ENCODE measurements at places on chromosomes 3 and 15.

GRCh38 chr3:34183611-34184340, 385.3 kb downstream of the PDCD6IP start:
- DNase-seq: no peak

DNA sequence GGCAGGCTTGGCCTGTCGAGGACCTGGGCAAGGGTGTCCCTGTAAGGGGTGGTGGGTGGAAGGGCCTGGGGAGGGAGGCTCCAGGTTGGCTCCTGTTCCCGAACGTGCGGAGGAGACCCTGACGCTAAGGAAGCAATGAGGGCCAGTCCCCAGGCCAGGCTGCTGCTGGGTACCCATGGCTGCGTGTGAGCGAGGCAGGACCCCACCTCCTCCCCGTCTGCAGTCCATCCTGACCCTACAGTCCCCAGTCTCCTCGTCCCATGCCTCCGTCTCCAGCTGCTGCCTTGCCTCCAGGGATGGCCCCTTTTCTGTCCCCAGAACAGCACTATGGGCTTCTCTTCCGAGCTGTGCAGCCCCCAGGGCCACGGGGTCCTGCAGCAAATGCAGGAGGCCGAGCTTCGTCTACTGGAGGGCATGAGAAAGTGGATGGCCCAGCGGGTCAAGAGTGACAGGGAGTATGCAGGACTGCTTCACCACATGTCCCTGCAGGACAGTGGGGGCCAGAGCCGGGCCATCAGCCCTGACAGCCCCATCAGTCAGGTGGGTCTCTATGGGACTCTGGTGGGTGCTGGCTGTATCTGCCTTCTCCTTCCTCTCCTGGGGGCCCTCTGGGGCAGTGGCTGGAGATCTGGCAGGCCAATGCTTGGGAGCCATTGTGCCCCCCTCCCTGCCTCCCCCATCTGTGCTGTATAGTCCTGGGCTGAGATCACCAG, 571 bp downstream of the FES start:
- peak; percentile 48 for DNase-seq

GRCh38 chr3:34248352-34248751, 449.9 kb downstream of the PDCD6IP start:
- no peak for DNase-seq

GRCh38 chr15:29704950-29705597, 117.2 kb downstream of the TJP1 start:
- no peak for DNase-seq

DNA sequence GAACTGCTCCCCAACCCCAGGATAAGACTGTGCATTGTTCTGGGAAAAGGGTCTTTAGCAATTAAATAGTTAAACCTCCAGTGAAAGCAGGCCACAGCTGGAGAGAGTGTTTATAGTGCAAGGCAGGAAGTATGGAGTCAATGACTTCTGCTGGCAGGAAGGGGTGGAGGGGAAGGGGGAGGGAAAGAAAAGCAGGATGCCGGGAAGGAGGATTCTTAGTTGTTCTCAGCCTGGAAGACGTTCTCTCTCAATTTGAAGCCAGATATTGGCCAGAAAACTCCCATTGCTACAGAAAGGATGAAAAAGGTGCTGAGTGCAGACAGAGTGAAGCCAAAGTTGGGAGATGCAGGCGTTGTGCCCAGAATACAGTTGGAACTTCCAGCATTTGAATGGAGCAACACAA, 35.7 kb upstream of the ACTL6A start:
- peak; percentile 42 for DNase-seq

GRCh38 chr3:74089814-74090213, 465.1 kb upstream of the PDZRN3 start:
- no peak for DNase-seq

DNA sequence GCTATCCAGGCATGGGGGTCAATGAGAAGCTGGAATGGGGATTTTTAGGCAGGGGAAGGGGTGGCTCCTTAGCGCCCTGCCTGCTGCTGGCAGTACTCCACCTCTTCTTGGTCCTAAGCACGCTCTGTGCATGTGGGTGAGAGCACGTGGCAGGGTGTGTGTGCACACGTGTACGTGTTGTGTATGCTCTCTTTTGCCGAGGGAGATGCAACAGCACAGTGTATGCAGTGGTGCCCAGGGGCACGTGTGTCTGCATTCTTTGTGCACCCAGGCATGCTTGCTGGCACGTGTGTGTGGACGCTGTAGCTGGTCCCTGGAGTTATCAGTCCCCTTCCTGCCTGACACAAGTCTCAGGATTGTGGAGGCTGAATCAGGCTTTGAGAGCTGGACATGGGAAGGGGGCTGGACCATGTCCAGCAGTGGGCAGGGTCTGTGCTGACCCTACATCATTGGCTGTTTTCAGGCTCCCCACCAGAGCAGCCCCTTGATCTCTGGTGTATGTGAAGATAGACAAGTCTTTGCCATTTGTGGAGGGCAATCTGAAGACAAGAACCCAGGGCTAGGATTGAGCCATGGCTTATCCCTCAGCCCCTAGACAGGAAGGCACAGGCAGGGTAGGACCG, 1.9 kb upstream of the CAMKV start:
- DNase-seq: no peak

- DNase-seq: no peak
These were observed 45.2 kb upstream of the SYNPR start for GRCh38 chr3:63232764-63233396.

GRCh38 chr3:45640724-45641361, 46.3 kb downstream of the LIMD1 start:
- no peak for DNase-seq

DNA sequence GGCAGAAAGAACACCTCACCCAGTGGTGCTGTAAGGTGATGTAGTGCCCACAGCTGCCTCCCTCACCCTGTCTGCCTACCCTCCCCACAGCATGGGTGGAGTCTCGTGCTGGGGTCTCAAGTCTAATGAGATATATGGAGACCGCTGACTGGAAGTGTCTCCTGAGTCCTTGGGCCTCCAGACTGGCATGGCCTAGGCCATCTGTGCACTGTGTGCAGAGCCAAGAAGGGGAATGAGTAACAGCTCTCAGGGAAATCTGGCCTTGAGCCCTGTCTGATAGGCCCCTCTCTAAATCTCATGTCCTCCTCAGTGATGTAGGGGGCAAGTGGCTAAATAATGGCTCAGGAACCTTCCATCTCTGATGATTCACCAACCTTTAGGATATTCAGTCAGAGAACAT, 277.4 kb downstream of the PLCL2 start:
- no peak for DNase-seq

GRCh38 chr3:182862159-182862860, 69.0 kb downstream of the ATP11B start:
- DNase-seq: no peak

DNA sequence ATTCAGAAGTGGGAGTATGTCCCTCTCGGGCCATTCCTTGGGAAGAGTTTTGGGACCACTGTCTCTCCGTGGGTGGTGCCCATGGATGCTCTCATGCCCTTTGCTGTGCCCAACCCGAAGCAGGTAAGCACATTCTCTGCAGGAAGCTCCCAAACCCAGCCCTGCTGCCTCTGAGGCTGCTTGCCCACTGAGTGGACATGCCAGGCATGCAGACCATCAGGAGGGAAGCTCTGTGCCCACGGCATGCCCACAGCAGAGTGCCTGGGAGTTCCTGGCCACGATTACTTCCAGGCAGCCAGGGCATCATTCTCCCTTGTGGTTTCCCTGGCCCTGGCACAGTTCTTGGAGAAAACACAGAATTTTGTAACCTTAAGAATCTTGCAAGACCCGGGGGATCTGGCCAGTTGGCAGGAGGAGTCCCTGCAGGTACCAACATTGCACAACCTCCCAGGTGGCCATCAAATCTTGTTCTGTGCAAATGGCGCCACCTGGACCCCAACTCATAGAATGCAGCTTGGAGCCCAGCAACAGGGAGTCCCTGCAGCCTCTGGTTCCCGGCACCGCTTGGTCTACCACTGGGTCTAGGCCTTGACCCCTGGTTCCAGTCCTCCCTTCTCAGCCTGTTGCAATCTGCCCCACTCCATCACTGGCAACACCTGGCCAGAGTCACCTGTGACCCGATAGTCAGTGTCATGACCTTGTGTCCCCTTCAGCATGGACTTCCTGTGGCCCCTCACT, 20.4 kb downstream of the FAH start:
- DNase-seq: peak; percentile 63

DNA sequence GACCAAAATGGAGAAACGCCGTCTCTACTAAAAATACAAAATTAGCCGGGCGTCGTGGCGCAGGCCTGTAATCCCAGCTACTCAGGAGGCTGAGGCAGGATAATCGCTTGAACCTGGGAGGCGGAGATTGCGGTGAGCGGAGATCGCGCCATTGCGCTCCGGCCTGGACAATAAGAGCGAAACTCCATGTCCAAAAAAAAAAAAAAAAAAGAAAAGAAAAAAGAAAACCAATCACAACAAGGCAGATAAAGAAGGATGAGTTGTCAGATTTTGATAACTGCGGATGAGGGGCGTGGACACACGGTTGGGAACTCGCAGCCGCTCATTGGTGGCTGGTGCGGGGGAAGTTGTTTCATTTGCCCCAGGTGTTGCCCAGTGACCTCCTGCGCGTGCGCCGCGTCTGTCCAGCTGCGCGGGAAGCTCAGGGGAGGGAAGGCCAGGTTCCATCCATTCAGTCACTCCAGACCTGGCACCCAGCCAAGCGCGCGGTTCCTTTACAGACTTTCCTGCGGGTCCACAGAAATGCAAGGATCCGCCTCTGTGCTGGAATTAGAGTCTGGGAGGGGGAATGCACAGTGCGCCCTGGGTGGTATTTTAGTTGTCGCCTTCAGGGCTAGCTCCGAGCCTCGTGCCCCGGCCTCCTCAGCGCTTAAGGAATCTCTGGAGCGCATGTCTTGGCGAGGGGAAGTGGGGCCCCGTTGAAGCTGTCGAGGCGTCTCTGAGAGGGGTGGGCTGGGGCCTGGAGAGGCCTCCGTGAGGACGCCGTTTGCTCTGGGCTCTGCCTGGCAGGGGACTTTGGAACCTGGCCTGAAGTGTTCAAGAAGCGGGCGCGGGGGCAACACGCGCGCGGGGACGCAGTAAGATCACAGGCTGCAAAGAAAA, 708 bp upstream of the GCHFR start:
- DNase-seq: peak; percentile 82

GRCh38 chr15:100966997-100967396, 47.8 kb downstream of the LRRK1 start:
- no peak for DNase-seq

DNA sequence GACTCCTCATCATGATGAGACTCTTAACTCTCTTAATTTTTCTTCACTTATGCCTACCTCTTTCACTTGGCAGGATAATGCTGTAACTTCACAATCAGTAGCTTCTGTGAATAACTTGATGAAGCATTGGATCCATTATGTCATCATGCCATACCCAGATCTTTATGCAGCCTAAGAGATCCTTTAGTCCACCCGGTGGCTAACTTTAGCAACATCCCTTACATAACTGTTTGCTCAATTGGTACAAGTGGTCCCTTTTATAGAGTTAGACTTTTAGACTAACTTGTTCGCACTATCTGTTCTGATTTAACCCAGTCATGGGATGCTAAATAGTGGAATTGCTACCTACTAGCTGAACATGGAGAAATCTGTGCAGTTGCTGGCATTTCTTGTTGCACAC, 184.5 kb downstream of the USP13 start:
- DNase-seq: no peak

GRCh38 chr15:48066456-48066855, 54.3 kb upstream of the SLC24A5 start:
- no peak for DNase-seq

DNA sequence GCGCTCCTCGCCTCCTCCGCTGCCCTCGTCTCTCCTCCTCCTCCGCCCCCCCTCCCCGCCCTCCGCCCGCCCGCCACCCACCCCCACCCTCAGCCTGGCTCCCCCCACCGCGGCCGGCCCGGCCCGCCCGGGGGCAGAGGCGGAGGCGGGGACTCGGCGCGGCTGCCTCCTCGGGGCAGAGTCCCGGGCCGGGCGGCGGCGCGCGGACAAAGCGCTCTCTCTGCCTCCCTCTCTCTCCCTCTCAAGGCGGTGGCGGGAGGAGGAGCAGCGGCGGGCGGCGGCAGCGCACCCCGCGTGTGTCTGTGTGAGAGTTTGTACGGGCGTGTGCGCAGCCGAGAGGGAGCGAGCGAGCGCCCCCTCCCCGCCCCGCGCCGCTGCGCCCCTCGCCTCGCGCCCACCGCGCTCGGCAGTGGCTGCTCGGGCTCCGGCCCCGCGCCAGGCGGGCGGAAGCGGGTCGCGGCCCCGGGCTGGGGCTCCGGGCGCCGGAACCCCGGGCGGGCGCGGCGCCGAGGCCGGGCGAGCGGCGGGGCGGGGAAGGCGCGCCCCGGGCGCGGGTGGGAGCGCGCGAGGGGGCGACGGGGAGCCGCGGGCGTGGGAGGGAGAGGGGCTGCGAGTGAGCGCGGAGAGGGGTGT, at the start of gene IGF2BP2:
Gene IGF2BP2, minus strand, starts transcription at position 37 of the 633 bp plus-strand sequence. CDS start 82 bp downstream, outside the sequence.
- DNase-seq: peak; percentile 64

- DNase-seq: no peak
These were observed 68.4 kb downstream of the IGF2BP2 start for GRCh38 chr3:185756477-185756876.

- no peak for DNase-seq
These were observed 61.7 kb downstream of the TAMM41 start for GRCh38 chr3:11784971-11785377.

GRCh38 chr3:137420198-137420995, 343.7 kb upstream of the SOX14 start:
- DNase-seq: no peak

DNA sequence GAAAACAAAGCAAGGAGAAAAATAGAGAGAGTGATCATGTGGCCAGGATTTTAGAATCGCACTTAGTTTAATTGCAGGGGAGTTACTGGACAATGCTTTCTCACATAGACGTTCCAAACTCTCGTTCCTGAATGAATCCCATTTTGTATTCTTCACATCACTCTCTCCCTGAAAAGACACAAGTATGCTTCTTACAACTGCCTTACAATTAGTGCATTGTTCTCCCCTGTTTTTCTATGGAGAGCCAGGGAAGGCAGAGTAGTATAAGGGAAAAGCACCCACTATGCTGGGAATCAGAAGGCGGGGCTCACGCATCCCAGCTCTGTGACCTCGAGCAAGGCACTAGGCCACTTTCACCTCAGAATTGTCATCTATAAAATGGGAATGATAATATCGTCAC, 14.4 kb downstream of the TMOD2 start:
- DNase-seq: no peak

DNA sequence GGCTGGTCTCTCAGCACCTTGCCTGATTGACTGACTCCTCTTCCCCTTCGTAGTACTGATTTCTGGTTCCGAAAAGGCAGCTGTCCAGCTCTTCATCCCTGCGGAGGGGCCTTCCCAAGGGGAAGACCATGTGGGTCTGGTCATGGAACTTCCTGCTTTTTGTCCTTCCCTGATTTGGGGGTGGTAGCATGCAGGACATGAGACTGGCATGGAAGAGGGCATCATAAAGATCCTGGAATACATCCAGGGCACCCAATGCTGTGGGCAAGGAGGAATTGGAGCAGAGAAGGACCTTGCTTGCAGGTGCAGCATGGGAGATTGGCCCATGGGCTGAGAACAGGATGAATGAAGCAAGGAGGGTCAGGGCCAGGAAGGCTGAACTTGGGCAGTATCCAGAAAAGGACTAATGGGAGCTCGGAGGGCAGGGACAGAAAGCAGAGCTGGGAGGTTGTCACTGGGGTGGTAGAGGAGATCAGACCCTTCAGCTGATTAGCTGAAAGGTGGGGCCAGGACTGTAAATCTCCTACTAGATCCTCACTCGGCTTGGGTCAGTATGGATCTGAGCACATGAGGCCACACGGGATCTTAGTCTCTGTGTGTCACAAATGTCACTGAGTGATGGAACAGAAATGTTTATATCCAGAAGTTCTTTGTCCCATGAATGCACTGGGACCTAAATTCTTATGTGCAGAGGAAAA, 59.5 kb downstream of the AMOTL2 start:
- DNase-seq: no peak

- no peak for DNase-seq
These were observed 4.3 kb upstream of the UACA start for GRCh38 chr15:70767667-70768066.
